Ovary (tissue), 10 donors: ENCODE measurements at places on chromosomes 4 and X.

- DNase-seq: no peak
These were observed 3.2 kb downstream of the SCARB2 start for GRCh38 chr4:76210452-76210851.

- DNase-seq: no peak
These were observed at the start of gene TRIM60 for GRCh38 chr4:165031436-165032211. TSS of gene TRIM60 (plus strand) at chr4:165031999. CDS start at chr4:165040073, 8,074 bp downstream.

DNA sequence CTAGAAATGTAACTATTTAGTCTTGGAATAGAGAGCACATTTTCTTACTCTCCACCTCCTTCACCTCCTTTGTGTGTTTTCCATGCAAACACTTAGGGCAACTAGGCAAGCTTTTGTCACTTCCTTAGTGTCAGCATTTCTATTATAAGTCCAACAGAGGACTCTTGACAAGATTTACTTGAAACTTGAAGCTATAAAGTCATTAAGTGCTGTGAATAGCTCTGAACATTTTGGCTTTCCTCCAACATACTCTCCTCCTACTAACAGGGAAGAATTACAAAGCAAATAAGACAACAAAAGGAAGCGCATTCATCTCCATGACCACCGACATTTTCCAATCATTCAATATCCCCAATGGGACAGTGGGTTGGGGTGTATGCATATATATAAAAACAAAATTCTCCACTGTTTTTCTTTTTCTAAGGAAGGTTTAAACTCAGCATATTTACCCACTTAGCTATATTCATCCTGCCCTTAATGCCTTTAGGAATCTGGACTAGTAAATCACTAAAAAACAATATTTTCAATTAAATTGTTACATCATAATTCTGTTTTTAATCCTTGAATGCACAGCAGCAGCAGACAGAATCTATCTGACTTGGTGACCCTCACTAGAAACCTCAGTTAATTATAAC lies 264.6 kb downstream of the SNCA start:
- no peak for DNase-seq

GRCh38 chrX:71637848-71638247 lies 19.5 kb upstream of the CXCR3 start:
- DNase-seq: no peak
